ENCODE measurements at places on chromosomes 16 and 17. TPM values are rescaled to one million over a fixed set of nuclear protein-coding genes. Genes with fewer than 3 reads are reported as not detected.

BCAR1 gene
- 255 TPM for total RNA-seq

OR1A1 gene
- not detected for total RNA-seq

- DNase-seq = no peak
Measured at GRCh38 chr16:81716478-81717225, 62.4 kb upstream of the PLCG2 start.

CISD3 gene
- 13.3 TPM for total RNA-seq

PFAS gene
- total RNA-seq = 34.3 TPM

DNA sequence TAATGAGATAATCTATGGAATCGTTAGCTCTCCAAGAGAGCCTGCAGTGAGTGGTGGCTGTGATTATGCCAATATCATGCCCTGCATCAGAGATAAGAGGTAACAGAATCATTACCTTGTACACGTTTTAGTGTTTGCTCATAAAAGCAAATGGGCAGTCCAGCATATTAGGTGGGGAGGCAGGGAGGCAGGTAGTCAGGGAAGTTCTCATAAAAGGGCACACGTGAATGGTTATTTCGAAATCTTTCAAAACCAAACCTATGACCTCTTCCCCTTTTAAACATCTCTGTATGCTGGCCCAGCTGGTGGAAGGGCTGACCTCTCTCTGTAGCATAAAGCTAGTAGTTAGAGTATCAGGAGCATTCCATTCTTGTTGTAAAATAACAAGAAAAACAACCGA lies 51.7 kb downstream of the VAT1L start:
- no peak for DNase-seq

DNA sequence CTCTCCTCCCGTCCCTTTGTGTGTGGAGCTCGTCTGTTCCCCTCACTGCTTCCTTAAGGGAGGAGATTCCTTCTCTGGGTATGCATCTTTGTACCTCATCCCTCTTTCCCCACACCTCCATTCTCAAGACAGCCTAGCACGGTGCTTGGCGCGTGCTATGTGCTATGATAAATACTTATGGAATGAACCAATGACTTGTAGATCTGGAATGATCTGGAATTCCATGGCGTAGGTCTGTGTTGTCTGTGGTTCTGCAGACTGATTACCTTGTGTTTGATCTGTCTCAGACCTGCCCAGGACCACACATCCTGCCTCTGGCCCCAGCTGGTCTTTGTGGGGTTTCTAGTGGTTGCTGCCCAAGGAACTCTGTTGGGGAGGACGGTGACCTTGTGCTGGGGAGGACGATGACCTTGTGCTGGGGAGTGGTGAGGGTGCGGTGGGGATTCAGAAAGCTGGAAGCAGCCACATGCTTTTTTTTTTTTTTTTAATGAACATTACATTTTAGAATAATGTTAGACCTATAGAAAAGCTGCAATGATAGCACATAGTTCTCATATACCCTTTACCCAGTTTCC lies 33.5 kb upstream of the ETV4 start:
- DNase-seq = no peak

FOXC2 gene
- 21.7 TPM for total RNA-seq

DNA sequence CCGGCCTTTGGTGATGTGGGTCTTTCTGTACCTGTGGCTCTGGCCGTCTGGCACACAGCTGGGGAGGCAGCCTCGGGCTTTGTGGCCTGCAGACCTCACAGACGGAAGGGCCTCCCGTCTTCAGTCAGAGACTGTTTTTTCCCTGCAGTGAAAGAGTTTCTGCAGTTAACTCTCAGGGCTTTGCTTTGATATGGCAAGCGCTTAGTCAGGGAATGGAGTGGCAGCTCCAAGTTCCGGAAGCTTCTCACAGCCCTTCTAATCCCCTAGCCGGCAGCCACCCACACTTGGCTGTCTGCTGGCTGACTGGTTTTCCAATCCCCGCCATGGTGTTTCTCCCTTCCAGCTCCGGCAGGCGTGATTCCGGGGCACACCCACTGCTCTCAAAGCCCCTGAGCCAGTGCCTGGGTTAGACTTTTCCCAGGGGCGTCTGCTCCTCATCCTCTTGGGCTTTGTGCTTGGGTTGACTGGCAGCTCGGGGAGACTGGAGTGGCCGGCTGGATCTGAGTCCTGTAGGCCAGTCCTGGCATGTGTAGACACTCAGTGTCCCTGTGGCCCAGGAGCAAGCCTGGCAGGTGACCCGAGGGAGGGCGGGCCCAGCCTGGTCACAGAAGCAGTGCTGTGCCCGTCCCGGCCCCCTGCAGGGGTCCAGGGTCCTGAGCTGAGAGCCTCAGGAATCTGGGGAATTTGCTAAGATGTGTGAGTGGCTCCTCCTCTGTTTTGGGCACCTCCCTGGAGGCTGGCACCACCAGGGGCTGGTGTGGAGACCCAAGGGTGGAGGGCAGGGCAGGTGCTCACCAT lies 29.9 kb downstream of the BAIAP2 start:
- DNase-seq = no peak

- no peak for DNase-seq
Measured at GRCh38 chr17:3914312-3914670, 2.0 kb downstream of the P2RX1 start.

DNA sequence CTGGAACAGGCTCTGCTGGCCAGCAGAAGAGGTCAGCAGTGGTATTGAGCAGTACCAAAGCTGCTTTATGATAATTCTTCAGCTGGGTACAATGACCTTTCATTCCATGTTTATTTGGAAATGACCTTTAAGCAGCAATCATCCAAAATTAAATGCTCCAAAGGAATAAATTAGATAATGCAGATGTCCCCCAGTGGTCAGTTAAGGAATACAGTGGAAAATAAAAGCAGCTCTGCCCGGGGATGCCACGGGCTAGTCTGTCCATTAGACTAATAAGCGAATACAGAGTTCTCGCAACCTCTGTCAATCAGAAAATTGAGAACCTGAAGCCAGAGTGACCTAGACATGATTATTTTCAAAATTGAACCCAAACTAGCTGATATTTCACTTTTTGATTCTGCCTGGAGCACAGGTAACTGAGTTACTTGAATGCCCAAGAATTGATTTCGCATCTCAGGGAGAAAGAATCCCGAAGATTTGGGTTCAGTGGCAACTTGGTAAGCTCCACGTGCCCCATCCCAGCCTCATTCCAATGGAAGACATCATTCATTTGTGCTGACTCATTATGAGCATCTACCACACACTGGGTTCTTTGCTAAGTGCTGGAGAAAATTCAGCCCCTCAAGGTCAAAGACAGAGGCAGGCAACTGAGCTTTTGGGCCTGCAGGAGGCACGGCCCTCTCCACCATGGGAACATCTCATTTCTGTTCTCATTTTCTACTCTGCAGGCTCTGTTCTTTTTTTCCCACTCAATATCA lies 34.4 kb upstream of the SLC39A11 start:
- no peak for DNase-seq

NFAT5 gene
- 62.2 TPM for total RNA-seq

SLC16A11 gene
- 0.12 TPM for total RNA-seq

Data from glomerular endothelial cell (primary cell).